ENCODE measurements at places on chromosomes 3 and 15.

- no peak for DNase-seq
Observed at GRCh38 chr3:52092891-52093290, 36.5 kb upstream of the DUSP7 start.

DNA sequence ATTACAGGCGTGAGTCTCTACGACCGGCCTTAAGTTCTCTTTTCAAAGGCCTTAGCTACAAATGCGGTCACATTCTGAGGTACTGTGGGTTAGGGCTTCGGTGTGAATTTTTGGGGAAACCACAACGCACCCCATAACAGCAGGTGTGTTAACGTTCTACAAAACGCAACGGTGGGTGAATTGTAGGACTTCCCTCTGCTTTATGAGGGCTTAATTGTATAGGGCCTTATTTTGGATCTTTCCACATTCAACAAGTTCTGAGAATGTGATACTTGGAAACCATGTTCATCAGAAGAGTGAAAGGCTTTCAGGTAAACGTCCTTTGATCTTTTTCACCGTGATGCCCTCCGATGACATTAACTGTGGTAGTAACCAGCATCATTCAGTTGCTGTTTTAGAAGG is 998.6 kb upstream of the CFAP20DC start:
- no peak for DNase-seq

- DNase-seq, result no peak
Observed at GRCh38 chr3:112811131-112811884, 35.4 kb downstream of the CD200R1L start.

DNA sequence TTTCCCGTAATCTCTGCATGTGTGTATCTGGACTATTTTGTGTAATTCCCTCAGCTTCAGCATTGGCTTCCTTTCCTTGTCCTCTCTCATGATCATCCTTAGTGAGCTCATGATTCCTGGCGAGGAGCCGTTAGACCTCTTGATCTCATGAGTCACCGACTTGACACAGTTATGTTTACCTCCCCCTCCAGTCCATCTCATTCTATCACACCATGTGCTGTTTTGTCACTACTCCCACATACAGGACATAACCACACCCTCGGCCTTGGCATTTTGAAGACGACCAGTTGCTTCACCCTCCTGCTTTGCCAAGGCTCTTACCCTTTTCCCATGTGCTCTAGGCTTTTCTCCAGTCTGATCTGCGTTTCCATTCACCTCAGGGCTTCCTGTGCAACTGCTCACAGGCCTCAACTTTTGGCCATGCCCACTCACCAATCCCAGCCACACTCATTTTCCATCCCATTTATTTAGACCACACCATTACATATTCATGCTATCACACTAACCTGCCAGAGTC is 41.5 kb downstream of the CP start:
- DNase-seq, result no peak

DNA sequence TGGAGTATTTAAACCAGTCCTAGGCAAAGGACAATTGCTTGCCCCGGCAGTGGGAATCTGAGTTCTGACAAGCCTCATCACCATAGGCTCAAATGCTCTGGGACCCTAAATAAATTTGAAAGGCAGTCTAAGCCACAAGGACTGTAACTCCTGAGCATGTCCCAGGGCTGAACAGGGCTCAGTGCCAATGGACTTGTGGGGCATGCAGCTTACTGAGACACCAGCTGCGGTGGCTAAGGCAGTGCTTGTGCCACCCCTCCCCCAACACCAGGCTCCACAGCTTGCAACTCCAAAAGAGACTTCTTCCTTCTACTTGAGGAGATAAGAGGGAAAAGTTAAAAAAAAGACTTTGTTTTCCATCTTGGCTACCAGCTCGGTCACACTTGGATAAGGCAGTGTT is 289.7 kb upstream of the DCBLD2 start:
- DNase-seq, result no peak

DNA sequence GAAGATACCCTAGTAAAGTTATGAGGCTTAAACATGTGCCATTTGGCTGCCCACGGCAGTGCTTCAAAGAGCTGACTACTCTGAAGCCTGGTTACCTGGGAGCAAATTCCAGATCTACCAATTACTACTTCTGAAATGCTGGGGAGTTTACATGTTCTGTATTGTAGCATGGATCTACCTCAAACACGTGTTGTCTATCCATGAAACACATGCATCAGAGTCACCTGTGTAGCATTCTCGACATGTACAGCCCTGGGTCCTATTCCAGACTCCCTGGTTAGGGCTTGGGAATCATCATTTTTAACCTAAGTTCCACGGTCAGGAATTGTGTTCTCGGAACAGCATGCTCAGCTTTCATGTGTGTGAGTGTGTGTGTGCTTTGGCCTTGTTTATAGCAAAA is 599.3 kb upstream of the MDFIC2 start:
- DNase-seq, result no peak

- DNase-seq, result peak; percentile 86
Observed at GRCh38 chr15:66803182-66803729, 101.2 kb downstream of the SMAD6 start.

- DNase-seq, result no peak
Observed at GRCh38 chr15:64574301-64575017, 114.1 kb downstream of the ZNF609 start.

DNA sequence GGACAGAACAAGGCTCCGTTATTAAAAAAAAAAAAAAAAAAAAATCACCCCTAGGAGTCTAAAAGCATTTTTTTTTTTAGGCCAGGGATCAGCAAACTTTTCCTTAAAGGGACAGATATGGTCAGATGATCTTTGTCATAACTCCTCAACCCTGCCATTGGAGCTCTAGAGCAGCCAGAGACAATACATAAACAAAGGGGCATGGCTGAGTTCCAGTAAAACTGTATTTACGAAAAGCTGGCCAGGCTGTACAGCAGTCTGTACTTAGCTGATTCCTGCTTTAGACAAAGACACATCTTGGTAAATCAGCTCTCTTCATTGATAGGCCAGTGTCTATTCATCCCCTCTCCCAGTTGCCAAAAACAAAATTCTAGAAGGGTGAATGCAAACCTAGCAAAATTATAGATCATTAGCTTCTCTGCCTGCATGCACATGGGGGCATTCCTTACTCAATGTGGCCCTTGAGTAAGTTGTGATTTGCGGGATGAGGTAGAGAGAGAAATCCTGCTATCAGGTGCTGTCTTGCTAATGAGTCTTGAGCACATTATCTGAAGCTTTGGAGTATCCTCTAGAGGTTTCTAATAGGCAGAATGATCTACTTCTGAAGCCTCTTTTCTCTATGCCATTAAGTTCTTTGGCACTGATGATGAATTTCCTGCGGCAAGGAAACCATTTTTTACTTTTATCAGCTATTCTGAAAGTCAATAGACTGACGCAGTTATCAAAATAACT is 35.2 kb downstream of the SENP8 start:
- DNase-seq, result no peak

DNA sequence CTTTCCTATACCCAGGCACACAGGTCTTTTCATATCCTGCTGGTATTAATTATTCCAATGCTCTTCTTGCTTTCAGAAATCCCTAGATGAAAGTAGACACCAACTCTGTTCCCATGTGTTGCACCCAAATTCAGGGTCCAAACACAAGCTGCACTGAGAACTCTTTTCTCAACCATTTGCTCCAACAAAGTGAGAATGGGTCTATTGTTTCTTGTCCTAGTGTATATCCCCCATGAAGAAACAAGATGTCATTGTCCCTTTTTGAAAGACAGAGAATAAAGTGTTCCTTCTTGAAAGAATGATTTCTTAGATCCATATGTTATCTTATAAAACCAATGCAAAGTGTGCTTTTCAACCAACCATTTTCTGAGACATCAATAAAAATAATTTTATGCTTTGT is 353.7 kb downstream of the CNTN6 start:
- no peak for DNase-seq

DNA sequence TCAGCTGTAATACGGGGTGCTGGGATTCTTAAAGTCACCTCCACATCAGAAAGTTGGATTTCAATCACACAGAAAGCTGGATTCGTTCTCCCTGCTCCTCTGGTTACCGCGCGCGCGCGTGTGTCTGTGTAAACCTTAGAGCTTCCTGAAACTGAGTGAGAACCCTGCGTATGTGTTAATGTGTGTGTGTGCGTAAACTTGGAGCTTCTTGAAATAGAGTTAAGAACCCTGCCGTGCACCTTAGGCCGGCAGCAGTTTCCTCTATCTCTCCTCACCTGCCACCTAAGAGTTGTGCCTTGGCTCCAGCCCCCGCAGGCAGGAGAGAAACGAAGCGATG is 531 bp downstream of the LZTFL1 start:
- peak; percentile 23 for DNase-seq

GRCh38 chr3:53222183-53222901 is 33.5 kb downstream of the TKT start:
- no peak for DNase-seq

DNA sequence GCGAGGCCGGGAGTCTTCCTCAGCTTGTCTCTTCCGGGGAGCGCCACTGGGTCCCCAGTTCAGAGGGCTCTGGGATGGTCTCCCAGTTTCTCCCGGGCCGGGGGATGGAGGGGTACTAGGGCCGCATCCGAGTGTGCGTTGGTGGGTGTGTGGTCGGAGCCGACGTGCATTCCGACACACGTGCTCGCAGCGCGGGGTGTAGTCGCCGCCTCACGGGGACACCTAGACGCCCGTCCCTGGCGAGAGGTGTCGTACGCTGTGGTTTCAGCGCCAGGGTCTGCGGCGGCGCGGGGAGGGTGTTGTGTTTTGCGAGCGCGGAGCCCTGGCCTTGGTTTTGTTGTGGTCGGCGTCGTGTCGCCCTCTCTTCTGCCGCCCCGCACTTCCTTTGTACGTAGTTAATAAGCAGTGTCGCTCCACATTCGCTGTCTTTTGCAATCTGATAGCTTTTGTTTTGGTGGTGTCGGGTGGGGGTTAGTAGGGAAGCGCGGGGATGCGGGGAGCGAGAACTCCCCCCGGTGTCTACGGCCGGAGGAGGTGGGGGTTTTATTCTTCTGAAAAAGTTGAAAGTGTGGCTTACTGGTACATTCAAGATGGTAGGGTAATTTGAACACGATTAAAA is 2.2 kb downstream of the IGF1R start:
- DNase-seq, result peak; percentile 44

GRCh38 chr3:16378920-16379319 is 113.9 kb downstream of the OXNAD1 start:
- DNase-seq, result no peak

DNA sequence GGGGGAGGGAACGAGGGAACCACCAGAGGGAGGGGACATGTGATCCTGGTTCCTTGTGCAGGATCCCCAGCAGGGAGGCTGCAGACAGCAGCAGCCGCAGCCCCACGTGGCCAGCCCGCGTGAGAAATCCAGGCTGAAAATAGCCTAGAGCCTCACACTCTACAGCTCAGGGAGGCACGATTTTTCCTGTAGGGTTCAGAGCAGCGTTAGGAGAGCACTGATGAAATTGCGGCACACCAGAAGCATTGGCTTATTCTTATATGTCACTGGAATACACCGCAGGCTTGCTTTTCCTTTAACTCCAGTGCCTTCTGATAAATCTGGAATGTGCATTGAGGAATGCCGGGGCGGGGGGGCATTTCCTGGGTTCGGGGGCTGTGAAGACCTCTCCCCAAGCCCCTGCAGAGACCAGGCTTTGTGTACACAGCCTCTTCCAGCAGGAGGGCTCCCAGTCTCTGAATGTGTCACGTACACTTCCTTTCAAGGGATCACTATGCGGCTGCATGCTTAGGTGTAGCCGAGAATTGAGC is 193.0 kb downstream of the ATP10A start:
- DNase-seq, result no peak

DNA sequence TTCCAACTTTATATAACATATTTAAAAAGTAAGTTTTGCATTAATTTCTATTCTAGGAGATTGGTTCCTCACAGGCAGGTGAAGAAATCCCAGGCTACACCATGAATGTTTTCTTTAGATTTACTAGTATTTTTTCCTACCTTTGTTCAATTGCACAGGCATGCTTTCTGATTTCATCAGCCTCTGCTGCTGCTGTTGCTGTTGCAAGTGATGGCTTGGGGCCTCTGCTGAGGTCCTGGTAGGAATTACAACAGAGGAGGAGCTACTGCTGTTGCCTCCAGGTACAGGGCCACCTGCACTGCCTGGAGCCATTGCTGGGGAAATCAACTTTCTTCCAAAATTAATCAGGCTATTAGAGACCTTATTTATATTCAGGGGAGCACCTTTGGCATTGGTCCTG is 353.3 kb downstream of the PLCL2 start:
- DNase-seq, result no peak

DNA sequence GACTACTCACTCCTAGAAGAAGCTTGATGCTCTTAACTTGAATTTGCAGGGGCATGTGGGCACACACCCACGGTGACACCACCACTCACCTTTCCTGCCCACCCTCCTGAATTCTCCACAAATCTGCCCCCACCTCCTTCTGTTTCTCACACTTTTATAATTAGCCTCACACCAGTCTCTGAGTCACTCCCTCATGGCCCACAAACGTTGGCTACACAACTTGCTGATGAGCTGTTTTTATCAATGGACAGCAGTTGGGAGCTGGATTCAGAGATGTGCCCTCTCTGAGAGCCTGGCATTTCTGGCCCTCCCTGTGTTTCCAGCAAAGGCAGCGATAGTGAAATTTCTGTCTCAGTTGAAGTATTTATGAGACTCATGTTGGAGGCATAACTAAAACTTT is 1.3 kb downstream of the COLQ start:
- no peak for DNase-seq

- no peak for DNase-seq
Observed at GRCh38 chr3:186882150-186882524, 39.6 kb downstream of the ADIPOQ start.

DNA sequence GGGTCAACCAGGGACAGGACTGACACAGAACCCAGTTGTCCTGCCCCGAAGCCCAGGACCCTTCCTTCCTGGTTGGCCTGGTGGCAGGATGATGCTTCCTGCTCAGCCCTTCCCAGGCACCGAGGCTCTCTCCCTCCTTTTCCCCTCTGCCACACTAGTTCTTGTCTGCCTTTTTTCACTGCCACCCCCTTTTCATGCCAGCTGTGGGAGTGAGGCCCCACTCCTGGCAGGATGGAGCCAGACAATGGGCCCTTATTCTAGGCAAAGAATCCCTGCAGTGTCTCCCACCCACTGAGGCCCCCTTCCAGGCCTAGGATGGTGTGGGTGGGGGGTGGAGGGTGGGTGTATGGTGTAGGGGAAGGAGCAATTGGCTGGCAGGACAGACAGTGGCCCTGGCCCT is 1.1 kb upstream of the SCAMP5 start:
- no peak for DNase-seq

GRCh38 chr3:50563867-50564266 is 3.7 kb downstream of the C3orf18 start:
- no peak for DNase-seq

GRCh38 chr15:73079565-73079964 is 27.3 kb downstream of the NEO1 start:
- no peak for DNase-seq

DNA sequence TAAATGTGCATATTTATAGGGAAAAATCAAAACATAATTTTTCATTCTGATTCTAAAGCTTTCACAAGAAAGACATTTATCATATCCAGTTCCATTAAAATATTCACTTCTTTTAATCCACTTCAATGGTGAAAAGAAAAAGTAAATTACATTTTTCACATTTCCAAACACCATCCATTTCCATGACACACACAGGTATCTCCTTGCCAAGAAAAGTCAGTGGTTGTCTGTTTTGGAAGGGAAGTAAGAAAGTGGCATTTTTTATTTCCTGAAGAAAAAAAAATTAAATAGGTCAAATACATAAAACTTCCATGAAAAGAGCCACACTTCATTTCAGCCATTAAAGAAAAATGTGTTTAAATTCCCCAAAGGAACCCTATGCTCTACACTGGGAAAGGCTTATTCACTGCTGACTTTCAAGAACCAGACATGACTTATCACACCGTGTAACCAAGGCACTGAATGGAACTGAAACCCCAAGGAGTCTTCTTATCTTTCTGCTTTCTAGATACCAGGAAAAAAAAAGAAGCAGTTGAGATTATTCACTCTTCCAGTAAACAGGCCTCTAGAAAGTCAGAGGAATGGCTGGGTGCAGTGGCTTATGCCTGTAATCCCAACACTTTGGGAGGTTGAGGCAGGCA is 44.5 kb downstream of the OSBPL10 start:
- no peak for DNase-seq
